ENCODE measurements at places on chromosomes 12 and 14. TPM values are rescaled to one million over a fixed set of nuclear protein-coding genes. Genes with fewer than 3 reads are reported as not detected.

The SLC48A1 gene
- total RNA-seq = 23.0 TPM

The TMEM253 gene
- total RNA-seq = not detected

The BRF1 gene
- total RNA-seq = 28.6 TPM

The IFNG-AS1 gene
- not detected for total RNA-seq

The MEG3 gene
- 4.1 TPM for total RNA-seq

The SDSL gene
- total RNA-seq = 6.3 TPM

The COL2A1 gene
- total RNA-seq = not detected

The SEL1L gene
- total RNA-seq = 31.5 TPM

The HOXC9 gene
- not detected for total RNA-seq

The RIN3 gene
- 5.0 TPM for total RNA-seq

The TAS2R9 gene
- total RNA-seq = not detected

The GDF11 gene
- 2.5 TPM for total RNA-seq

The ACVR1B gene
- total RNA-seq = 5.2 TPM

The TOMM20L gene
- total RNA-seq = not detected

The INHBE gene
- total RNA-seq = not detected

The FLVCR2 gene
- 2.7 TPM for total RNA-seq

The SSPN gene
- 0.94 TPM for total RNA-seq

The ADCY4 gene
- 26.8 TPM for total RNA-seq

The USP44 gene
- total RNA-seq = 0.44 TPM

The PZP gene
- total RNA-seq = 0.20 TPM

The PCK2 gene
- total RNA-seq = 24.3 TPM

The SIX4 gene
- total RNA-seq = 1.00 TPM

The GLT1D1 gene
- total RNA-seq = not detected

The KRT80 gene
- 1.1 TPM for total RNA-seq

The PROX2 gene
- total RNA-seq = not detected

The RFLNA gene
- not detected for total RNA-seq

The DNAL1 gene
- 10.7 TPM for total RNA-seq

The NID2 gene
- 54.0 TPM for total RNA-seq

The KRT83 gene
- not detected for total RNA-seq

The A2ML1 gene
- not detected for total RNA-seq

The MIPOL1 gene
- total RNA-seq = 3.6 TPM

The ENDOU gene
- total RNA-seq = not detected

The ATP2B1 gene
- 16.6 TPM for total RNA-seq

The STAC3 gene
- not detected for total RNA-seq

The TAS2R10 gene
- 0.13 TPM for total RNA-seq

The EXOC3L4 gene
- total RNA-seq = not detected

The AQP2 gene
- total RNA-seq = not detected

The CCDC38 gene
- total RNA-seq = 0.15 TPM

The POTEM gene
- not detected for total RNA-seq

The LHX5 gene
- total RNA-seq = not detected

The LIN7A gene
- 0.07 TPM for total RNA-seq

The CARMIL3 gene
- total RNA-seq = 0.05 TPM

The OR4E2 gene
- total RNA-seq = not detected

The TEX22 gene
- total RNA-seq = not detected

The RNASE7 gene
- not detected for total RNA-seq

The MOAP1 gene
- total RNA-seq = 13.1 TPM

The TRHDE gene
- total RNA-seq = not detected

The MIA2 gene
- 10.9 TPM for total RNA-seq

All from mammary microvascular endothelial cell (primary cell).